ENCODE measurements at places on chromosomes 1 and 21. TPM values are rescaled to one million over a fixed set of nuclear protein-coding genes. Genes with fewer than 3 reads are reported as not detected.

NAV1 gene
- total RNA-seq: 78.9 TPM

ANKRD35 gene
- total RNA-seq: 1.2 TPM

SF3B4 gene
- 10.7 TPM for total RNA-seq

HTR6 gene
- total RNA-seq: 0.12 TPM

AIM2 gene
- not detected for total RNA-seq
